ENCODE measurements at places on chromosomes 3 and 15. TPM values are rescaled to one million over a fixed set of nuclear protein-coding genes. Genes with fewer than 3 reads are reported as not detected.

The MKRN3 gene
- total RNA-seq: 0.38 TPM

The LRRC31 gene
- total RNA-seq: not detected

The MOBP gene
- not detected for total RNA-seq

The NGLY1 gene
- 29.6 TPM for total RNA-seq

The LRTM1 gene
- not detected for total RNA-seq

Measured in Right ventricle myocardium superior (tissue), 1 donor.